ENCODE measurements at places on chromosomes 12 and 14.

GRCh38 chr12:39145175-39145999, 240.0 kb upstream of the CPNE8 start:
- DNase-seq: no peak

DNA sequence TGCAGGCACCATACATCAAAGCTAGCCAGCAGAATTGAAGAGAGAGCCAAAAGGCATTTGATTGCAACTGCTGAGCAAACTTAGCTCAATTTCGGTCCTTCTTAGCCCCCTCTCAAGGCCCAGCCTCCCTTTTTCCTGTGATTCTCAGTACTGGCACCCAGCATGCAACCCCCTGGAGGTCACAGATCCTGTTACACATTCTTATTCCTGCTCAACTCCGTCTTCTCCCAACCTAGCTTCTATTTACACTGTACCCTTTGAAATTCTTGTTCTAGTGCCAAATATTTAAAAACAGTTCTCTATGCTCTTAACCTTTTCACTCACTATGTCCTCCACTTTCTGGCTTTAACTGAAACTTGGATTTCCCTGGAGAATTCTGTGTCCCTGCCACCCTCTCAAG, 131.3 kb upstream of the CPSF6 start:
- DNase-seq: no peak

DNA sequence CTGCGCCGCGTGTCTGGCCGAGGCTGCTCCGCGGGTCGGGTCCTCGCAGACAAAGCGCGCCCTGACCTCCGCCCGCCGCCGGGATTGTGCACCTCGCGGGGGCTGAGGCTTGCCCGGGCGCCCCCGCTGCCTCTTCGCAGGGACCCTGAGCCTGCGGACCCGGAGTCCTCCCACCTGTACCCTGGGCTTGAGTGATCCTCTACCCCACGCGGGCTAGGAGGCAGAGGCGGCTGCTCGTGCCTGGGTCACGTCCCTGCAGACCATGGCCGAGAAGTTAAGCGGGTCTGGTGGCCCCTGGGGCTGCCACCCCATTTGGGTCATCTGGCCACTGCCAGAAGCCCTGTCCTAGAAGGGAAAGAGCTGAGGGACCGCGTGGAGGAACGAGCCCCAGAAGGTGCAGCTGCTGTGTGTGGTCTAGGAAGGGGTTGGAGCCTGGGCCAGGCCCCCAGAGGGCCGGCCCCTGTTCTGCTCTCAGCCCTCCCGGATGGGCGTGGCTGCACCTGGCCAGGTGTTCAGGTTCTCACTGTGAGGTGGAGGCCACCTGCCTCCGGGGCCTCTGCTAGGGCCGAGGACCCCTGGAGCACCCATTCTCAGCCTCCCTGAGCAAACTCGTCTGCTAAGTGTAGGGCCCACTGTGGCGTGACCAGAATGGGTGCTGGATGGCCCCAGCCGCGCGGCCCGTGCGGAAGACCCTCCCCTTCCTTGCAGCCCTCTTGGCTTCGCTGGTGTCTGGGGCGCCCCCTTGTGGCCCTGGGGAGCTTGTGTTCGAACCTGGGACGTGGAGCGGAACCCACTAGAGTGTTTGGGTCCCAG, 49.6 kb downstream of the LRCOL1 start:
- peak; percentile 69 for DNase-seq

- DNase-seq: no peak
Measured at GRCh38 chr14:26206640-26207039, 391.2 kb downstream of the NOVA1 start.

DNA sequence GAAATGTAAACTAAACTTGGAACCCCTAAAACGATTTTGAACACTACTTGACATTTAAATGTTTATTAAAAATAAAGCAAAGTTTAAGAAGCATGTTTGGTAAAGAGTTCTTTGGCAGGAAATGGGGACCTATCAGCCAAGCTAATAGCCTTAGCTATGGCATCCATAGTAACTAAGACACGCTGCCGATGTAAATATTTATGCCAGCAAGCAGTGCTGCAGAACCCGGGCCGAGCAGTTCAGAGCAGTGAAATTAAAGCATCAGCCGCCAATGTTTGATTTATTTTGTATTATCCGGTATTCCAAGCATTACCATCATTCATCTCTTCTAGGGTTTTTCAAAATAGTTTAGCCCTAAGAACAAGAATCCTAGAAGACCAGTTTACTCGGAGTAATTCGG, 61.6 kb downstream of the PPP2R5C start:
- peak; percentile 87 for DNase-seq

DNA sequence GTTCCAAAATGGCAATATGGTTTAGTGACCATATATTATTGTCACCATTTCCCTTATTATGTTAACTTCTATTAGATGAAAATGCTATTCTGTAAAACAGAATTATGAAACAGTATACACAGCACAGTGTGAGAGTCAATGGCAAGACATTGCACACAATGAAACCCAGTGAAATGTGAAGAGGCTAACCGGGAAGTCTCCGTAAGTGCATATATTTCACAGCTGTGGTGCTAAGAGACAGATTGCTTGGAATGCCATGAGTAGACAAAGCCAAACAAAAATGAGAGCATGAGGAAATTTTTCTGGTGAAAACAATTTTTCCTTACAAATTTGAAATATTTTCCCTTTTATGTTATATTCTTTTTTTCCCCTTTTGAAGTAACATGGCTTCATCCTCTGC, 49.4 kb downstream of the DYRK2 start:
- DNase-seq: no peak

- DNase-seq: no peak
Measured at GRCh38 chr14:99910337-99911309, 117.4 kb downstream of the EML1 start.

DNA sequence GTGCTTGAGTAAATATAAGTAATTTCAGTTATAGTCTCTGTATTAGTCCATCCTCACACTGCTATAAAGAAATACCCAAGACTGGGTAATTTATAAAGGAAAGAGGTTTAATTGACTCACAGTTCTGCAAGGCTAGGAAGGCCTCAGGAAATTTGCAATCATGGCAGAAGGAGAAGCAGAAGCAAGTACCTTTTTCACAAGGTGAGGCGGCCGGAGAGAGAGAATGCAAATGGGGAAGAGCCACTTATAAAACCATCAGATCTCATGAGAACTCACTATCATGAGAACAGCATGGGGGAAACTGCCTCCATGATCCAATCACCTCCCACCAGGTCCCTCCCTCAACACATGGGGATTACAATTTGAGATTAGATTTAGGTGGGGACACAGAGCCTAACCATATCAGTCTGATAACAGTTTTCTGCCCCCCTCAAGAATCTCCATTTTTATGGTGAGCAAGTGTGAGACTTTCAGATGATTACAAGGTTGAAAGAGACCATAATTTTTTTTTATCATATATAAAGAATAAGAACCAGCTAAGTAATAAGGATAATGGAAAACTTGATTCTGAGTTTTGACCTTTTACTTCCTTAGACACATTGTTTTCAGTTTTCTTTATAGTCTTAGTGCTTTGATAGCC, 35.6 kb downstream of the LEMD3 start:
- DNase-seq: no peak

DNA sequence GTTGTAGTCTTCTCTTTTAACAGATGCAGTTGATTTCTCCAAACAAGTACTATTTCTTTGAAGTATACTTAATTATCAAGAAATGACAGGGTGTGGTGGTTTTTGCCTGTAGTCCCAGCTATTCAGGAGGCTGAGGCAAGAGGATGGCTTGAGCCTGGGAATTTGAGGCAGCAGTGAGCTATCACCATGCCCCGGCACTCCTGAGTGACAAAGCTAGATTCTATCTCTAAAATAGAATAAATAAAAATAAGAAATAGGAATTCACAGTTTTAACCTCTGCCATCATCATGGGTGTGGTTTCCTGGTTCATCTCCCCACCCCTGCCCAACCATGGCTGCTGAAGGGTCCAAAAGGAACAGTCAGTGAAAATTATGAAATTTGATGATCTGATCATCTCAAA, 290.2 kb upstream of the FLRT2 start:
- no peak for DNase-seq

DNA sequence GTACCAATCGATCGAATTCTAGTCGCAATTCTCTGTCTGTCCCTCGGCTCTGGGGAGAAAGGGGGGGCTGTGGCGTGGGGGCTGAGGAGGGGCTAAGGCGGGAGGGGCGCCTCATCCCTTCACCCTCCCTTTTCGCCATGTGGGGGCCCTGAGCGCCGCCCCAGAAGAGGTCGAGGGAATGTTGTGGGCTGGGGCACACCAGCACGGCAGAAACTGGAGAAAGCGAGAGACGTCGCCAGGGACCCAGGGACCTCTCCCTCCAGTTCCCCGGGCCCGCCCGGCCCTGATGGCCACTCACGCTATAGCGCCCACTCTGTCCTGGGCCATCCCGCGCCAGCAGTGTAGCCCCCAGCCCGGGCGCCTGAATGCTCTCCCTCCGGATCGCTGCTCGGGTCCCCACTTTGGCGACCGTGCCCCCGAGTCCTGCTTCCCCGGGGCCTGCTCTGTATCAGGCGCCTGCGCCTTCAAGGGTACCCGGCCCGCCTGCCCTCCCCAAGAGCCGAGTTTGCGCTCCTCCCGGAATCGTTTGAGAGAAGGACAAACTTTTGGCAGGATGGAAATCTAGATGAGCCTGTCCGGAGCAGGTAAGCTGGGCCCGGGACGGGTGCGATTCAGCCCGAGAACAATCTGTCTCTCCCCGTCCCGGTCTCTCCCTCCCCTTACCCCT, 62.6 kb downstream of the SMUG1 start:
- DNase-seq: no peak

DNA sequence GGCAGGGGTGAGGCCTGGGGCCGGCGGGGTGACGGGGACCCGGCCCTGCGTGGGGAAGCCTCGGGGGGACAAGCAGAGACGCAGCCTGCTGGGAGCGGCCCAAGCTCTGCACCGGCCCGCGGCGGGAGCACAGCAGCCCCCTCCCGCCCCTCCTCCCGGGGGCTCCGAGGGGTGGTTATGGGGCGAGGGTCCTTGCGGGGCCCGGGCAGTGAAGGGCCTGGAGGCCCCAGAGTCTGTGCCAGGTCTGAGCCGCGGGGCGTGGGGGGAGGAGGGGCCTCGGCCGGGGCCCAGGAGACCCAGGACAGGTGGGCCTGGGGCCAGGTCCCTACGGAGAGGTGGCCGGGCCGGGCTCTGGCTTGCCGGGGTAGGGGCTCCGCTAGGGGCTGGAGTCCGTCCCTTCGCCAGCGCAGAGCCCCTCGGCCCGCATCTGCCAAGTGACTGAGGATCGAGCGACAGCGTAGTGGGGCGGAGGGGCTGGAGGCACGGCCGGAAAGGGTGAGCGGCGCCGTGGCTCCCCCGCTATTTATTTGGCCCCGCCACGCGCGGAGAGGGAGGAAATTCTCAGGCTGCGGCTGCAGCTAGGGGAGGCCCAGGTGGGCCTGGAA, 495 bp downstream of the TMEM121 start:
- no peak for DNase-seq

DNA sequence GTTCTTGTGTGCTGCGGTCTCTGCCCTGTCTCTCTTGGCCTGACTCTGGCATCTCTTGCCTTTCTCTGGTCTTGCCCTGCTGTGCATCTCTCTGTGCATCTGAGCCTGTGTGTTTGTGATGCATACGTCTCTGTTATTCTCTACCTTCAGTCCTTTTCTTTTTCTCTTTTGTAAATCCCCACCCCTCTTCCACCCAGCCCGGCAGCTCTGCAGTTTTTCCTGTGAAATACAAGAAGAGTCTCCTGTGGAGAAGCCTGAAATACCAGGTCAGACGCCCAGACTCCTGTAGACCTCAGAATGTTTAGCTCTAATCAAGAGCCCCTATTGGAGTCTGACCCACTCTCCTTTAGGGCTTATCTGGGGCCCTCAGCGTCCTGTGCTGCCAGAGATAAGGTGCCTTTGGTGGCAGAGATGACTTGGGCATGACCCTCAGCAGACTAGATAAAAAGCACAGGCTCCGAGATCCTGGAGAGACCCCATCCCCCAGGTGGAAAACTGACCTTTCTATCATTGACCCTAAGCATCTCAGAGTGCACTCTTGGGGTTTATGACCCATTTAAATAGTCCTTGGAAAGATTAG, 167.5 kb upstream of the SRRM4 start:
- DNase-seq: no peak

GRCh38 chr12:108724054-108724889, 7.0 kb downstream of the CORO1C start:
- DNase-seq: peak; percentile 16

DNA sequence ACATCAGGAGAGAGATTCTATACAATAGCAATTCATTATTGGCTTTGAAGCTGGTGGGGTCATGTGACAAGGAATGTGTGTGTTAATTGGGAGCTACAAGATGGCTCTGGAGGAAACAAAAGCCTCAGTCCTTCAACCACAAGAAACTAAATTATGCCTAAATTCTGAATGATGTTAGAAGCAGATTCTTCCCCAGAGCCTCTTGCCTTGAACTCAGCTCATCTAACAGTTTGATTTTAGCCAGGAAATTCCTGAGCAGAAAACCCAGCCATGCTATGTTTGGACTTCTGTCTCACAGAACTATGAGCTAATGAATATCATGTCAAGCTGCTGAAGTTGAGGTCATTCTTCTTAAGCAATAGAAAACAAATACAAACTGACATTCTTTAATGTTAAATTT, 274.7 kb downstream of the SLC6A15 start:
- DNase-seq: no peak

- DNase-seq: no peak
Measured at GRCh38 chr14:85731186-85731585, 201.2 kb downstream of the FLRT2 start.

DNA sequence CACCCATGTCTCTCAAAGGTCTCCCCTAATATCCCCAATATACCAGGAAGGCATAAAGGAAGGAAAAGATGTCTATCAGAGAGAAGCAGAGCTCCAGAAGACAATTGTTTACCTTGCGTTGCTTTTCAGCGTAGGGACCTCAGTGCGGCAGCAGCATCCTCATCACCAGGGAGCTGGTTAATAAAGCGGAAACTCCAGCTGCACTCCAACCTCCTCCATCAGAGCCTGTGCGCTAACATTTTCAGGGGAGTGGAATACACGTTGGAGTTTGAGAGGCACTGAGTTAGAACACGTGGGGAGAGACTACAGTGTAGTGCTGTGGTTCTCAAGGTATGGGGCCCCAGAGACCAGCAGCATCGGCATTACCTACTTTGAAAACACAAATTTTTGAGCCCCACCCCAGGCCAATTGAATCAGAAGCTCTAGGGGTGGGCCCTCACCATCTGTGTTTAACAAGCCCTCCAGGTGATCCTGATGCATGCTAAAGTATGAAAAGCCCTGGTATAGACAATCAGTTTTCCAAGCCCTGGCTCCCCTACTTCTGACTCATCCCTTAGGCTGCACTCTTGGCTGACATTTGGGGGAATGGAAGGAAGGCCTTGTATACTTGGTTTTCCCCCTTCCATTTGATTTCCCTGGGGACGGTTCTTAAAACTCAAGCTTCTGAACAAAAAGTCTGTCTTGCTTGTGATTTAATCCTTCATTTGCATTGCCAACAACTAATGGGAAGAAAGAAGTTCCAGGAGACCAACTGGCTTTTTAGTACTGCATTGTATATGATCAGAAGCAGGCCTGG, 419.0 kb upstream of the CCDC196 start:
- DNase-seq: no peak
